ENCODE measurements at places on chromosomes 5 and 9.

- DNase-seq: no peak
These were observed 24.6 kb upstream of the IFNK start for GRCh38 chr9:27499451-27499850.

DNA sequence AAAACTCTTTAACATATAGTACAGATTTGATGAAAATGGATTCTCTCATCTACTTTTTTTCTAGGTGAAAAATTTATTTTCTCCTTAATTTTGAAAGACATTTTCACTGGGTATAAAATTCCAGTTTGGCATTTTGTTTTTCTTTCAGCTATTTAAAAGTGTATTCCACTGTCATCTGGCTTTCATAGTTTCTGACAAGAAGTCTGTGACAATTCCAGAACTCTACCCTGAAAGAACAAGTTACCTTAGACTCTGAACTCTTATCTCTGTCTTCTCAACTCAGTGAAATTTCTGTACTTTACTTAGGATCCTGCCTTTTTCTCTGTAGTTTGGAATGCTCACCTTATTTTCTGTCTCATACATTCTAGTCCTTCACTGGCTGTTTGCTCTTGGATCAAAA is 161.7 kb downstream of the RANBP17 start:
- no peak for DNase-seq

GRCh38 chr5:170451747-170452365 is 52.0 kb upstream of the KCNIP1 start:
- DNase-seq: no peak

DNA sequence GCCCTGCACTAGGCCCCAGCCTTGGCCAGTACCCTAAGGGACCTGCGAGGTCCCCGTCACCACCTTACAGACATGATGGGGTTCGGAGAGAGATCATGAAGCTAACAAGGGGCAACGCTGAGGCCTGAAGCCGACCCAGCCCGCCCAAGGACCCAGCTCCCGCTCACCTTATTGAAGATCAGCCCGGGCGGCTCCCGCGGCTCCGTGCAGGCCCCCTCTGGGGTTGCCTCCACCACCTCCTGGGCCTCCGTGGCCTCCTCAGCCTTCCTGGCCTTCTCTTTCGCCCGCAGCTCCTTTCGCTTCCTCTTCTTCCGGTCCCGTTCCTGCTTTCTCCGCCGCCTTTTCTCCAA is 3.6 kb downstream of the SURF6 start:
- no peak for DNase-seq

- DNase-seq: no peak
These were observed 1076.3 kb downstream of the PTPRD start for GRCh38 chr9:9536523-9536922.

DNA sequence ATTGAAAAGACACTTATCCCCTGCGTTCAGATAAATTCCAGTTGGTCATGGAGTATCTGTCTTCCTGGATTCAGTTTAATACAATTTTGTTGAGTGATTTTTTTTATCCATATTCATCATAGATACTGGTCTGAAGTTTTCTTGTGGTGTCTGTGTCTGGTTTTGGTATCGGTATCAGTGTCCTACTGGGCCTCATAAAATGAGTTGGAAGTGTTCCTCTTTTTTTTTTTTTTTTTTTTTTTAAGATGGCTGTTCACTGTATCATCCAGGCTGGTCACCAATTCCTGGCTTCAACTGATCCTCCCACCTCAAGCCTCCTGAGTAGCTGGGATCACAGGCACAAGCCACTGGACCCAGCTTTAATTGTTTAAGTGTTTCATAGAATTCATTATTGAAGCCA is 2.9 kb upstream of the CAMSAP1 start:
- no peak for DNase-seq
